CD4-positive, alpha-beta T cell treated with Interleukin-4 for 1 hour (primary cell): ENCODE measurements at places on chromosomes 2 and 18.
A peak's percentile ranks its signal among the peaks of the same experiment; 100 is the strongest.

GRCh38 chr2:240987588-240987987 is 10.8 kb upstream of the SNED1 start:
- DNase-seq, result no peak

GRCh38 chr18:51151568-51152511 is 45.6 kb downstream of the MEX3C start:
- peak; percentile 73 for DNase-seq

GRCh38 chr2:24919506-24920097 is 435 bp downstream of the ADCY3 start:
- DNase-seq, result no peak

DNA sequence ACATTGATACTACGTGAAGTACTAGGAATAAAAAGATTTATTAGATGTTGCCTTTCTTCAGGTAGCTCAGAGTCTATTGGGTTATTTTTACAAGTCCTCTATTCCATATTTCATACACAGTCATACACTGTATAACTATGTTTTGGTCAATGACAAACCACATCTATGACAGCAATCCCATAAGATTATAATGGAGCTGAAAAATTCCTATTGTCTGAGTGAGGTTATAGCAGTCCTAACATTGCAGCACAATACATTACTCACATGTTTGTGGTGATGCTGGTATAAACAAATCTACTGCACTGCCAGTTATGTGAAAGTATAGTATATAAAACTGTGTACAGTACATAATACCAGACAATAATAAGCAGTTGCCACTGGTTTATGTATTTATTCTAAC is 595.1 kb downstream of the MBD2 start:
- DNase-seq, result no peak

GRCh38 chr2:101753720-101754490 is 56.4 kb downstream of the MAP4K4 start:
- DNase-seq, result no peak

- no peak for DNase-seq
These were observed 184.3 kb downstream of the GULP1 start for GRCh38 chr2:188475945-188476344.

DNA sequence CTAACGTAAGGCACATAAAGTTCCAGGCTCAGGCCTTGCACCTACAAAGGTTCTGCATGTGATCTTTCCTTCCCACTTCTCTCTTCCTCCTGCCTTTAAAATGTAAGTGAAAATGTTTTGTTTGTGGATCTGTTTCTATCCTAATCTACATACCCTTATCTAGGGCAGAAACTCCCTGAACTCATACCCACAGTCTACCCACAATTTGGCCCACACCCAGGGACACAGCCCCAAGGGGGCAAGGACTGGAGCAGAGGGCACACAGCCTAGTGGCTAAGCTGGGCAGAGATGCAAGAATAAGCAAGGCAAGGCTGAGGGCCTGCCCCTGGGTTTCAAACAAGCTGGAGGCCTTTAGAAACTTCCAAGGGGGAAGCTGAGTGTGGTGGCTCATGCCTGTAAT is 71.0 kb downstream of the HS1BP3 start:
- DNase-seq, result no peak

DNA sequence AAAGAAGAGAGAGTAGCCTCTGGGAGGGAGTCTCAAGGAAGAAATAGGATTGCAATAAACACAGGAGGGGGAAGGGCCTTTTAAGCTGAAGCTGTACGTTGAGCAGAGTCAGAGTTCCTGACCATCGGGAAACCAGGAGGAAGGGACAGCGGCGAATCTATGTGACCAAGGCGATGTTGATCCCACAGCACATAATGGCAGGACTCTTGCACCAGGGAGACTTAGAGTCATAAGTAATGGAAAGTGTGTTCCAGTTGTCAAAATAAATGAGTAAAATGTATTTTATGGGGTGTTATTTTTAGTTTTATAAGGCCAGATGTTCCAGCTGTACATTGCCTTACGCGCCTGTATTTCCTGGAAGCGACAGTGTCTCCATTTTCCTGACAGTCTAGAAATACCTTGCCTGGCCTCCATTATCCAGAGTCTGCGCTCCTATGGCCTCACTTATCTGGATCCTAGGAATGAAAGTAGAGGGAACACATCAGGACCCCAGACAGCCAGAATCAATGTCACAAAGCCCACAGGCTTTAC is 152.8 kb upstream of the COPS8 start:
- no peak for DNase-seq

DNA sequence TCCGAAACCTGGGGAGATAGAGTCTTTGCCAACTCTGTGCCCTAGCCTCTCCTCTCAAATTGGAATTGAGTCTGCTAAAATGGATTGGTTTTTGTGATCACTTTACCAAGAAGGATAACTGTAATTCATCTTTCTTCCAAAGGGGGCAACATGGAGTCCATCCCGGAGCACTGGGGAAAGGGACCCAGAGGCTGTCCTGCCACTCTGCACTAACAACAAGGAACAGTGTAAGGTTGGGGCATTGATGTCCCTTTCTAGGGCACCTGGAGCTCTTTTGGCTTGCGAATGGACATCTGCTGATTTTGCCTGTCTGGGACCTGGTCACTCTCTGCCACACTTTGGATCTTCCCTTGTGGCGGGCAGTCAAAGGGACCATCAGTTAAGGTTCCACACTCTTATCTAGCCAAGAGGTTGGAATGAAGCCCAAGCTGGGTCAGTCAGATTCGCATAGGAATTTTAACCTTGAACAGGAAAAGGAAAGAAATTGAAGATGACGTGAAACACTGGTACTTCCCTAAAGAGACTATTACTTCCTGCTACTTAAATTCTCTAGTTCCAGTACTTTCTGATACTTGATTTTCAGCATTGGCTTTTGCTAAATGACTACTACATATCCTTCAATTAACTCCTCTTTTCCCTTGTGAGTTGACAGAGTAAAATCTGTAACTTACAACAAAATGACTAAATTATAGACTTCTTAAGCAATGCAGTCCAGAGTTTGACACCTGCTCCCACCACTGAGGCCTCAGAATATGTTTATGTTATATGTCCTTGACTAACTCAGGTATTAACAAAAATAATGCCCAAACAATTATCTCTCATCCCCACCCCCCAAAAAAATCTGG is 64.7 kb upstream of the KLF7 start:
- DNase-seq, result no peak

DNA sequence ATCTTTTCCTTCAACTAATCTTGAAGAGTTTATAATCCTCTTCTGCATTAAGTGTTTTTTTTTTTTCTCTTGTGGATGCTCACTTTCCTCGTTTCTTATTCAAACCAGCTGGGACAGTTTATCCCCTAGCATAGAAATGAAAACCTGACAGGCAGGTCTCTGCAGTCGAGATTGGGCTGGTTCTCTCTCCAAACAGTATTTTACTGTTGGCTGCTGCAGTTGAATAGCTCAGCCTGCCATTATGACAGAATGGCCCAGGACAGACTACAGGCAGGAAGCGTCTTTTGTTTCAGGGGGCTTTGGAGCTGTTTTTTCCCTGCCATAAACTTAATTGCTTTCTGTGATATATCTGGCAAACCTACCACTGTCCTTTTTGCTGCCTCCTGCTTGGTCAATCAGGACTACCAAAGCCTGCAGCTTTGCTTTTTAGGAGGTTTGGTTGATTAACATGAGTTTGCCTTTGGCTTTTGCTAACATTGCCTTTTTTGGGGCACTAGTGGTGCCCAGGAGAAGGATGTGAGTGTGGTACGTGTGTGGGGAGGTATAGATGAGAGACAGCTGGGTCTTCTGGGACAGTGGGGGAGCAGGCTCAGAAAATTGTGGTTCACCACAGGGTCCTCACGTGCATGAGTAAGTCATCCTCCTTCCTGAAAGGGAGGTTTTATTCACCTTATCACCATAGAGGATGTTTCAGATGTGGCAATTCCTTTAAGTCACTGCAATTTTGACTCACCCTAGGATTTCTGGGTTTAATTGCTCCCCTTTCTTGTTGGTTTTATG is 128.7 kb downstream of the LYPD6B start:
- peak; percentile 28 for DNase-seq

DNA sequence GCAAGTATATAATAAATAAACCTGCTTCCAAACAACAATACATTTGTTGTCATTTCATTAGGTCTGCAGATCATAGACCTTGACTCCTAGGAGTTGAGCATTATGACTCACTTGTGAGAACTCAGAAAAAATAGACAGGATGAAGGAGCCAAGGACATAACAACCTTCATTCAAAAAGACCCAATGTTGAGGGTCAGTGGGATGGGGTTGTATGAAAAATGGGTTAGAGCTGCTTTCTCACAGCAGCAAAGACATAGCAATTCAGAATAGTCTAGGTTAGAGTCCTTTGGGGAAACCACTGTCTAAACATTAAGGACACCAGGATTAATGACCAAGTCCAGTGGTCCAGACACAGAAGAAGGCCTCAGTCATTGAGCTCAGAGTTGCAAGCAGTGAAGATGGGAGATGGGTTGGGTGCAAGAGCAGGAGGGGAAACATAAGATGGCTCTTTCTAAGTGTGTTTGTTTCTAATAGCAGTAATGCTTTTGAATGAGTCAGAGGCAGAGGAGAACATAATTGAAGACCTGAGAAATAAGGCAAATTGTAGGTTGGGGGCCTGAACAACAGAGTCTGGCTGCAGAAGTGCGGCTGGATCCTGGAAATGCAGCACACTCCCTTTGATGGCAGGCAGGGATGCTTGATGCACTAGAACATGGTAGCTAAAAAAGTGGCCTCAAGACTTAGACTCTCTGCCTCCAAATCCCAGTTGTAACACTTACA is 3.7 kb upstream of the SERPINB10 start:
- no peak for DNase-seq

GRCh38 chr2:161422816-161423403 is 6.8 kb downstream of the TBR1 start:
- no peak for DNase-seq
